ENCODE measurements at places on chromosomes 7 and 10.

- no peak for DNase-seq
These were observed 210.5 kb upstream of the KLF6 start for GRCh38 chr10:3995302-3996210.

DNA sequence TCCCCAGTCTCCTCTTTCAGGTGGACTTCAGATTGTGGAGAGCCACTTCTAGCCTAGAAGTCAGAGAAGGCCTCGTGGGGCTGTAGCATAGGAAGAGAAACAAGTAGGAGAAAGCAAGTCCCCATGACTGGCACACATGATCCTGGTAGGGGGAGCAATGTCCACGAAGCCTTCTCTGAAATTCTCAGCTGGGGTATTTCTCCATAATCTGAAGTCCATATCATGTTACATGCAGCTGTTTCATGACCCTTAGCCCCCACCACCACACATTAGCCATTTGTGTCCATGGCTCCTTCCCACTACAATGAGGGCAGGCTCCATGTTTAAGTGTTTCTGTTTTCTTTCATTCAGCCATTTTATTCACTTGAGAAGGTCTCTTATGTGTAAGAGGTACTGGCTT is 43.2 kb downstream of the LAMB4 start:
- no peak for DNase-seq

DNA sequence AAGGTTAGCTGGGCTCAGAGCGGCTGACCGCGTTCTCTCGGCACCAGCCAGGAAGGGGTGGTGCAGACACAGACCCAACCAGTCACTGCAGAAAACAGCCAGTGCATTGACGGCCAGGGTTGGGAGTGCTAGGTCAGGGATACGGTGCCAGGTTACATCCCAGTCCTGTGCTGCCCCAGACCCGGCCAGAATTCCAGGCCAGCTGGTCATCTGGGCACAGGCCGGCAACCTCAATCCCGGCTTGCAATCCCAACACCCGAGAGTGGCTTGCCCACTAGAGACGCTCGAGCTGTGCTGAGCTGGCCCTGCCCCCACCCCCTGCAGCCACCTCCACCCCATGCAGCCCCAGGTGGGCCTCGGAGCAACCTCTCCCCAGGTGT is 3.8 kb downstream of the PRAP1 start:
- DNase-seq = no peak

GRCh38 chr10:124994573-124995473 is 52.9 kb downstream of the ZRANB1 start:
- no peak for DNase-seq

- peak; percentile 28 for DNase-seq
These were observed 313.2 kb downstream of the PRPF18 start for GRCh38 chr10:13899941-13900340.

Data from retina (tissue), 1 donor.